ENCODE measurements at places on chromosomes 13 and 19.

DNA sequence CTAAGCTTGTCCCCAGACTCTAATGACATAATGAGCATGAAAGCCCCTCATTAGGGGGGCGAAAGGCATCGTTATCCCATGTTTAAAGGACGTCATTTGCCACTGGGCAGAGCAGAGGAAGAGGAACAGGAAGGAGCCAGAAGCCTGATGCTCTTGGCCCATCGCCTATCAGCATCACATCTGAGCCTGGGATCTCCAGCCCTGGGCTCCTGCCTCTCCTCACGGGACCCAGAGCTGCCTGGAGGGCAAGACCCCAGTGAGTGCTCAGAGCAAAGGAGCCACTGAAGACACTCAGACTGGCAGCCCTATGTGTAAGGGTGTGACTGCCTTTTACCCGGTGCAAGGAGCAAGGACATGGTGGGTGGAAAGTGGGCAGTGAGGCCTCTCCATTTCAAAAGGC is 115.0 kb upstream of the ZNF507 start:
- no peak for DNase-seq

DNA sequence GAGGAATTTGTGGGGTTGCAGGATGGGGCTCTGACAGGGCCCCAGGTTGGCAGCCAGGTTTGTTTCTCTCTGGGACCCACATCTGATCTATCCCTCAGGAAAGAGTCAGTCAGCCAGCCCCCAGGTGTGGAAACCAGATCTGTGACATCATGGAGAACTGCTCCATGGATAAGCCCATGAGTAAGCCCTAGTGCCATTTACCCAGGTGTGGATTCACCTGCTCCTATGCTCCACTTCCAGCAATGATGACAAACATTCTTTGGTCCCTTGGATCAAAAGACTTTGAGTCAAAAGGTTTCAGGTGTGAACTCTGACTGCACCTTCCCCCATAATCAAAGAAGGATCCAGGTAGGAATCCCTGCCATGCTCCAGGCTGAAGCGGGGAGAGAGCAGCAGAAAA is 26.9 kb upstream of the IGFL4 start:
- no peak for DNase-seq

GRCh38 chr13:112651311-112651710 is 38.5 kb upstream of the ATP11A start:
- DNase-seq, result no peak

DNA sequence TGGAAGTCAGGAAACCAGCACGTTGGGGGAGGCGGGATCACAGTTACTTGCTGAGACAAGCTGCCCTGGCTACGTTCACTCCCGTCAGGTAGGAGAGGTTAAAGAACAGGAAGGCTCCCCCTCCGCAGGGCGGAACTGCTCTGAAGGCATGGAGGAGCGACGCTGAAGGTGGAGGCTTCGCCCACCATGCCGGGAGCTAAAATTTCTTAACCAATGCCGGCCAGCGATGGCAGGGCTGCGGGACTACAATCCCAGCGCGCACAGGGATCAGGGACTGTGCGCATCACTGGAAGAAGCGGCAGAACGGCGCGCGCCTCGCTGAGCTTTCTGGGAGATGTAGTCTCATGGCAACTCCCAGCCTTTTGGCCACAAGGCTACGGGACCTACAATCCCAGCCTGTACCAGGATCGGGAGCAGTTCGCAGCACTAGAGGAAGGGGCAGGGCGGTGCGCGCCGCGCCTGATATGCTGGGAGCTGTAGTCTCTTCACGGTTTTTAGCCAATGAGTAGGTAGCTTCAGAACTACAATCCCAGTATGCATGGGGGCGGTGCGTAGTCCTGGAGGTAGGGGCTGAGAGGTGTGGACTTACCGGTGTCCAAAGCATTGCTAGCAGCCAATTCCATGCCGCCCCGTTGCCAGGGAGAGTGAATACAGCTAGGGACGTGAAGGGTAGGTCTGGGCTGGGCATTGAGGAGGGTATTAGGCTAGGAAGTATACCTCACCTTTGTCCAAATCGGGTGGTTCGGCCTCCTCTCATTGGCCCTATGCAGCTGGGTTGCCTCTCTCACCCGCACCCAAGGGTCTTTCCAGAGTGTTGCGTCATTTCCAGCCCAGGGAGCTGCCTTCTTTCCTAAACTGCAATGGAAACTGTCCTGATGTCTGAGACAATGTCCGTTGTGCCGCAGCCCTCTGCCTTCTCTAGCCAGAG is 12.8 kb upstream of the ZNF682 start:
- DNase-seq, result no peak

DNA sequence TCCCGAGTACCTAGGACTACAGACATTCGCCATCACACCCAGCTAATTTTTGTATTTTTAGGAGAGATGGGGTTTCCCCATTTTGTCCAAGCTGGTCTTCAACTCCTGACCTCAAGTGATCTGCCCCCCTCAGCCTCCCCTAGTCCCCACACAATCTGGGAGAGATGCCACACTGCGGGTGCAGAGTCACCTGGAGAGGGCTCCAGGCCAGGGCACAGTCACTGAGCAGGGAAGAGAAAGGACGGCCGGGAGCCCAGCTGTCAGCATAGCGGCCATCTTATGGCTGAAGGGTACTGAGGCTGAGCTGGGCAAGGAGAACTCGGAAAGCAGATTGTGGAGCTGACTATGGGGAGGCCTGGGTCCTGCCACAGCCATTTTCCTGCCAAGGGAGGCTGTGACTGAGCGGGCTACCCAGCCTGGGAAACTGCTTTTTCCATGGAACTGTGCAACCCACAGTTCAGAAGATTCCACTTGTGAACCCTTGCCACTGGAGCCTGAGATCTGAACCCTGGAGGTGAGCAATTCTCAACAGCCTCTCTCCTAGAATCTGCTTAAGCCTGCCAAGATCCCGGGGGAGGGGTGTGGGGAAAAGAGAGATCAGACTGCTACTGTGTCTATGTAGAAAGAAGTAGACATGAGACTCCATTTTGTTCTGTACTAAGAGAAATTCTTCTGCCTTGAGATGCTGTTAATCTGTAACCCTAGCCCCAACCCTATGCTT is 109.2 kb downstream of the ZNF486 start:
- DNase-seq, result no peak

DNA sequence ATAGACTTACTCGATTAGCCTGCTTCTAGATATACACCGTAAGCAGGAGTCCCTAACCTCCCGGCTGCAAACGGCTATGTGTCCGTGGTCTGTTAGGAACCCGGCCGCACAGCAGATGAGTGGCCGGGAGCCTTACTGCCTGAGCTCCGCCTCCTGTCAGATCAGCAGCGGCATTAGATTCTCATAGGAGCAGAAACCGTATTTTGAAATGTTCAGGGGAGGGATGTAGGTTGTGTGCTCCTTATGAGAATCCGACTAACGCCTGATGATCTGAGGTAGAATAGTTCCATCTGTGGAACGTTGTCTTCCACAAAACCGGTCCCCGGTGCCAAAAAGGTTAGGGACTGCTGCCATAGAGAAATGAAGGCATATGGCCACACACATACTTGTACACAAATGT is 1491.9 kb downstream of the SLITRK5 start:
- no peak for DNase-seq

DNA sequence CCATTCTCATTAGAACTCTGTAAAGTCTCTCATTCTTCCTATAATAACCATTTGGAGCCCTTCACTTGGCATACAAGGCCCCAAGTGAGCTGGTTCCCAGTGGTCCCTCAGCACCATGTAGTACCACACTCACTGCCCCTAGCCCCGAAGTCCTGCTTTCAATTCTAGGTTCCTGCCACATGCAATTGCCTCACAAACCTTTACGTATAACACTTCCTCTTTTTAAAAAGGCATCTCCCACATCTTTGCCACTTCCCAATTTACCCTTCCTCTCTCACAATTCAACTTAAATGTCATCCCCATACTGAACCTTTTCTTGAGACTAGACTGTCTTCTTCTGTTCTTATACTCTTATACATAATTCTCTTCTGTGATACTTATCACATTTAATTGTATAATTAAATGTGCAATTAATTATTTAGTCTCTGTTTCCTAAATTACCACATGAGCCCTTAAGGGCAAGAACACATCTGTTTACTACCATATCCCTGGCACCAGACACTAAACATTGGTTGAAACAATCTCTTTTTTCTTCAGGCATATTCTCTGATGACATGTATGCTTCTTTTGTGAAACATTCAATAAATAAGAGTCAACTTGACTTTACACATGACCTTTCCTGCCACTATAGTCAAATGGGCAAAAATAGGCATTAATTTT is 304.0 kb downstream of the SPRY2 start:
- no peak for DNase-seq

DNA sequence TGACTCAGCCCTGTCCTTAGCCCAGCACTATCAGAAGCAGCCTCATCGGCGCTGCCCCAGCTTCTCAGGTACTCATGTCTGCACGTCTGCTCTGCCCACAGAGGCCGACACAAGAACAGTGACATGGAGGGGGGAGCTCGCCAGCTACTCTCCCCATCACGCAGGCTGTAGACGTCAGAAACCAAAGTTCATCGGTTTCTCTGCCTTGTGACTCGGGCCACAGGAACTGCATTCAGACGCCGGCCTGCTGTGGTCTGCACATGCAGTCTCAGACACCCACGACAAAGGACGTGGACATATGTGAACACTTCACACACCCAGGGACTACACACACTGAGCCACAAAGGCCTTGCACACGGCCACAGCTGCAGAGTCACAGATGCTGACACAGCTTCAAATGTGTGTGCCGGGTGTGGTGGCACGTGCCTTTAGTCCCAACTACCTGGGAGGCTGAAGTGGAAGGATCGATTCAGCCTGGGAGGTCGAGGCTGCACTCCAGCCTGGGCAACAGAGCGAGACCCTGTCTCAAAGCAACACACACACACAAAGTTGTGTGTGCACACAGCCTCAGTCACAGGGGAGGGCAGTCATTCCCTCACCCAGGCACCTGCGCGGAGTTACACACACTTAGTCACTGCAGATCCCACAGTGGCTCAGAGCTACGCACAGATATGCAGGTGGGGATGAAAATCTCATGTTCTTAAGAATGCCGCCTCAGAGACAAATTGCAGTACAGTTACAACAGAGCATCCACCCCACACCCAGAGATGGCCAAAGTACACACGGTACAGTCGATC is 4.9 kb upstream of the ZFP36 start:
- no peak for DNase-seq

GRCh38 chr19:18321734-18322102 is 1.2 kb downstream of the LSM4 start:
- no peak for DNase-seq

- DNase-seq, result no peak
These were observed 43.1 kb downstream of the ZNF726 start for GRCh38 chr19:23957660-23958281.

DNA sequence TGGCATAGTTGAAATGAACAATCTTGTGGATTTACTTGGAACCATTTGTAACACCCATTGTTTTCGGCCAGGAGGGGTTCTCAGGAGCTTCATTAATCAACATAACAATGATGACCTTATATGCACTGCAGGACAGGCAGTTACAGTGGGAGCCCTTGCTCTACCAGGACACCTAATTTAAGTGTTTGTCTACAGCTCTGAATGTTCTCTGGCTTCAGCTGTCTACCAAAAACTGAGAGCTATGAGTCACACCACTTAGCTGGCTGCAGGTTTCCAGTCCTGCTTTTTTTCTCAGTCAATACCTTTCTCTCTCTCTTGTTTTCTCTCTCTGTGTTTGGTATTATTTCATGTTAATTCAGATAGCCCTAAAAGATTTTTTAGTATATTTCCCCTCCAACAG is 105.4 kb upstream of the MBNL2 start:
- DNase-seq, result no peak

DNA sequence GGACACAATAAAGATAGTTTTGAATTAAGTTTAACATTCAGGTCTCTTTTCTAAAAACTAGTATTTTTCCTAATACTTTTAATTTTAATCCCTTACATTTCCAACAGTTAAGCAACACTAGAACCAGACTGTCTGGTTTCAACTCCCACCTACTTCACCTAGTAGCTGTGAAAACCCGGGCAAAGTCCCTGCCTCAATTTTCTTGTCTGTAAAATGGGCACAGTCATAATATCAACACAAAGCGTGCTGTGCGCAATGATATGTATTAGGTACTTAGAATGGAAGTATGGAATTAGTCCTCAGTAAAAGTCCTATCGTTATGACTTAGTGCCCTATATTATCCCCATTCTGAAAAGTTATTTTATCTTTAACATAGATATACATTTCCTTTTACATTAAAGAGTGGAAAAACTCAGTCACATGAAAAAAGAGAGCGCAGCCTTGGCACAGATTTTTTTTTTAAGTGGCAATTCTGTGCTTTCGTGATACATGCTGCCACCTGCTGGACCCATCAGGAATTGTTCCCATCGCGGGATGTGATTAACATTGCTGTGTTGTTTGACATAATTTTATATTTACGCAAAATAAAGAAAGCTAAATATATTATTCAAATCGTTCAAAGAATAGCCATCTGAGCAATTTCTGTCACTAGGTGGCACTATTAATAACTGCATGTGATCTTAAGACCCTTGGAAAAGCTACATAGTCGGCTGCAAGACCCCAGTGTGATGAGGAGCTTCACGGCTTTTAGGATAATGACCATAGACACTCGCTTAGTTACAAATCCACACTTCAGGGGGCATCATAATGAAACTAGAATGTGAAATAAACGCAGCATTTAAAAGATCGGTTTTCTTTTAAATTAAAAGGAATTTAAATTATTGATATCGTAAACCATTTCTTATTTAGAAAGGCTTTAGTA is 59.9 kb downstream of the LIG4 start:
- DNase-seq, result no peak

DNA sequence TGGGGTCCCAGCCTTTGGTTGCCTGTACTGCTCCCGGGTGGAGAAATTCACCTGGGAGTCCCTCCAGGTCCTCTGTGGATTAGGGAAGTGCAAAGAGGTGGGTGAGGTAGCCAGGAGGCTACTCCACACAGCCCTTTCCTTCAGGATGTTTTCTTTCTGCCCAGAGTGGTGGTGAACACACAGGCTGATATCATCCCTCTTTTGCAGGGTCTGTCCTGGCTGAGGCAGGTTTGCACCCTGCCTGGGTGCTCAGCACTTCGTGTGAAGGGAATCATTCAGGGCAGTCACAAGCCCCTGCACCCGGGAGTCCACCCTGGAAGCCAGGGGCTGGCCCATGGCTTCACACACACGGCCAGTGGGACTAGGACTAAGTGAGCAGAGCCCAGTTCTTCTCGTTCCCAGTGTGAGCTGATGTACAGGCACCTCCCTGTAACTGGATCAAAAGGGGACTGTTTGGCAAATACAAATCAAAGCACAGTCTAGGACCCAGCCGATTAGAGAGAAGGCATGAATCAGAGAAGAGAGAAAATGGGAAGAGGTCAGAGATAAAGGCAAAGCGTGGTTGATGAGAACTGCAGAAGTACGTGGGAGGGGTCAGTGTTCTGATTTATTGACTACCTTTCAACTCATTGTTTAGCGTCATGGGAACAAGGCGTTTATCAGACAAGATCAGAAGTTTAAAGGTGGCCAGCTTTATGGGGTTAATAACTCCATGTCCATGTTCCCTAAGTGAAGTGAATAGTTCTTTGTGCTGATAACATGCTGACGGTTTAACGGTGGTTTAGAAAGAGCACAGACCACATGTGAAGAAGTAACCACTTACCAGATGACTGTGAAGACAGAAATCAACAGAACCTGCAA is 30.4 kb upstream of the SPATA13 start:
- no peak for DNase-seq

GRCh38 chr19:34722353-34722752 is 11.7 kb upstream of the ZNF181 start:
- DNase-seq, result no peak

- no peak for DNase-seq
These were observed 11.8 kb downstream of the IL17D start for GRCh38 chr13:20715330-20715712.
